Stimulated activated CD8-positive, alpha-beta memory T cell treated with anti-CD3 and anti-CD28 coated beads, Interleukin-4, amount 100 ng/mL, for 24 hours (primary cell): ENCODE measurements at places on chromosomes 16 and 17.

DNA sequence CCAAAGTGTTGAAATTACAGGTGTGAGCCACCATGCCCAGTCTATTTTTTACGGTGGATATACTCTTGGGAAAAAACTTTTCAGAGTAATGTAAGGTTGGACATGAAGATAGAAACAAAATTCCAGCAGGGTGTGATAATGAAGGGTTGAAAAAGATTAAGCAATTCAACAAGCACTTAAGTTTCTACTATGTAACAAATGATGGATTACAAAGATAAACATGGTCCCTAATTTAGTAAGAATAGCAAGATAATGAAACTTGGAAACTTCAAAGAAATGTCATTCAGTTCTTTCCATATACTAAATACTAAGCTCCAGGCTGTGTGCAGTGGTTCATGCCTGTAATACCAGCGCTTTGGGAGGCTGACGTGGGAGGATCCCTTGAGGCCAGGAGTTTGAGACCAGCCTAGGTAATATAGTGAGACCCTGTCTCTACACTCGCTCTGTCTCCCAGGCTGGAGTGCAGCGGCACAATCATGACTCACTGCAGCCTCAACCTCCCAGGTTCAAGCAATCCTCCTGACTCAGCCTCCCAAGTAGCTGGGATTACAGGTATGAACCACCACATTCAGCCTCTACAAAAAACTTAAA, 31.0 kb downstream of the PSMD12 start:
- no peak for DNase-seq

- peak; percentile 22 for DNase-seq
Measured at GRCh38 chr16:57689762-57690558, 4.6 kb upstream of the DRC7 start.

DNA sequence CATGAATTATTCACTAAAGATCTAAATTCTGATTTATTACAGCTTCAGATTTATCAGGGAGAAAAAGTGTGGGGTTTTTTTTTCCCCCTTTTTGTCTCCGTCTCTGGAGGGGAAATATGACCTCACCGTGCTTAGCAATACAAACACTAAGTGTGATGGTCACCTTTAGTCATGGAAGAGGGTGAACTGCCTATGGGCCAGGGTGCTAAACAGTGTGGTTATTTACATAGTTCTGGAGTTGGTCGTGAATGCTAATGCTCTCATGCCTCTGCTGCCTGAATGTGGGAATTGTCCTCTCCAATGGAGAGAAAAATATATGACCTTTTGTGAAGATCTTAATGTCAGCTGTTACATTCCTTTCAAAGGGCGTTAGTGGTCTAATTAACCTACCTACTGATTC, 44.8 kb upstream of the MSI2 start:
- DNase-seq, result no peak

GRCh38 chr16:24537474-24538337, 1.7 kb upstream of the RBBP6 start:
- no peak for DNase-seq

GRCh38 chr17:69857412-69857835, 217.6 kb upstream of the KCNJ16 start:
- no peak for DNase-seq

- no peak for DNase-seq
Measured at GRCh38 chr16:74073456-74073855, 223.2 kb upstream of the PSMD7 start.

- DNase-seq, result no peak
Measured at GRCh38 chr17:81400154-81400977, 5.1 kb downstream of the BAHCC1 start.

- DNase-seq, result no peak
Measured at GRCh38 chr17:51355441-51356410, 95.4 kb downstream of the UTP18 start.

DNA sequence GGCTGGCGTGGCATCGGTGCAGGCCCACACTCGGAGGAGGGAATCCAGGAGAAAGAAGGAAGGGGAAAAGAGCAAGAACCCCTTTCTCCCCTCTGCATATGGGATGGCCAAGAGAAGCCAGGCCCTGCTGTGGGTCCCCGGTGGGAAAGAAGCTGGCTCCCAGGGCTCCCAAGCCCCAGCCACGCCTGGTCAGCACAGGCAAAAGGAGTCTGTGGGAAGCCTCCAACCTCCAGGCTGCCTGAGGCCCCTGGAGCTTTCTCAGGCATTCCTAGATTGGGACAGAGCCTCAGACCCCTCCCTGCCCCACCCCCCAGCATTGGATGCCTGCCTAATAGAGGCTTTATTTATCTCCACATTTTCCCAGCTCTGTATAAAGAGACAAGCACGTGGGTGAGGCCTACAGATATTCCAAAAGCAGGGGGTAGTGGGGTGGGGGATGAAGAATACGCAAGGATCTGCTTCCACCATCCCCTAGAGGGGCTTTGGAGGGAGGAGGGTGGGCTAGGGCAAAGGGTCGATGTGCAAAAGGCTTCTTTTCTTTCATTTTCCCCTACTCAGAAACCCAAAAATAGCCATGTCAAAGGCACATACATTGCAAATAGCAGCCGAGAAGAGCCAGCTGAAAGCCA, 56.4 kb downstream of the MPRIP start:
- no peak for DNase-seq

DNA sequence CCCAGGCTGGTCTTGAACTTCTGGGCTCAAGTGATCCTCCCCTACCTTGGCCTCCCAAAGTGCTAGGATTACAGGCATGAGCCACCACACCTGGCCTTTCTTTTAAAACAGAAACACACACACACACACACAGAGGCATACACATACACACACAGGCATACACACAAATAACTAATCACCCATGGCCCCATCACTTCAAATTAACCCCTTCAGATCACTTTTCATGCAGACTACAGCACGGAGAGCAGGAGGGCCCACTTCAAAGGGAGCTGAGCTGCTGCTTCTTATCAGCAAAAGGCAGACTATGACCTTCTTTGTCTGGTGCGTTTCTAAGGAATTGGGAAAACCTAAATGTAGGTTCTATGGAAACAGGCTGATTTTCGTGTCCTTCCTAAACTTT, 1.9 kb downstream of the CLCN7 start:
- no peak for DNase-seq

DNA sequence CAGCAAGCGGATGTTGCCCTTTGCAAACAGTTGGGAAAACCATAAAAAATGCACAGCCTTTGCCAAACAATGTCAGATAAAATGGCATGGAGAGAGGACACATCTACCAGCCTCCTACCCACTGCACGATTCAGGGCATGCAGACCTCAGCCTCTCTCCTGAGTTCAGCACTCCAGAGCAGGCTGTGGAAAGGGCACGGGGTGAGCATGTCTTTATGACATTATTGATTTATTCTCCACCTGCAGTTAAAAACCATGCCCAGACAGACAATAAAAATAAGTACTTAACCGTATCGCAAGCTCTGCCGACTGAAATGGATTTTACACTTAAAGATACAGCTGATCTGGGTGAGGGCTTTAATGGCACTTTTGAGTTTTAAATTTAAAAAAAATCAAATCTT, 127.1 kb downstream of the MAF start:
- no peak for DNase-seq

- DNase-seq, result peak; percentile 58
Measured at GRCh38 chr17:79803997-79804855, 7.3 kb upstream of the CBX8 start.
